ENCODE measurements at places on chromosomes 13 and 19.

DNA sequence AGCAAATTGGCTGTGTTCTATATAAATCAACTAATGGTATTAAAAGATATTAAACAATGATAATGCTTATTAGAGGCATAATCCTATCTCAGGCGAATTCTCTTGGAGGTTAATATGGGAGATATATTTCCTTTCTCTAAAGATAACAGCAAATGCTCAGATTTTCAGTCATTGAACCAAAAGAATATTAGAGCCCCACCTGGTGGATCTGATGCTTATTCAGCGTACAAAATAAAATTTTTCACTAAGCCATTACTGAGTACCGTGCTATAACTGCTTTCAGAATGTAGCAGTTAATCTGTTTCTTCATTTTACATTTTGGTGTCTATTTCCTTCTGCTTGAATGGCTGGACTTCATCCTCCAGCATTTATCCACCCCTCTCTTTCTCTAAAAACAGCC is 143.3 kb upstream of the IPO5 start:
- no peak for DNase-seq

DNA sequence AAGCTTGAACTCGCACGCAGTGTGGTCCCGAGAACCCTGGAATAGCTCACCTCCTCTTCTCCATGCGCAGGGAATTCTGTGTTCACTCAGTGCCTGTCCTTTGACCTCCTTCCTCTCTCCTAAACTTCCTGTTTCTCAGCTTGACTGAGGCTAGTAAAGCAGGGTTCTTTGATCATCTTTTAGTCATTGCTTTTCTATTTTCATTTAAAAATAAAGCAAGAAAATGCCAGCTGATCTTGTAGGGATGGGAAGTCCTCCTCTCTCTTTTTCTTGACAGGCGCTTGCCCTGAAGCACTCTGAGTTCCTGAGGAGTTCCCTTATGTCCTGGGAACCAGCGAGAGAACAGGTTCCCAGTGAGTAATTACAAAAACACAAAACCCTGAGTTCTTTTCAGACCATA is 62.8 kb downstream of the ARHGEF7 start:
- DNase-seq: no peak

GRCh38 chr13:63773476-63773875 is 2357.8 kb upstream of the PCDH20 start:
- DNase-seq: no peak

DNA sequence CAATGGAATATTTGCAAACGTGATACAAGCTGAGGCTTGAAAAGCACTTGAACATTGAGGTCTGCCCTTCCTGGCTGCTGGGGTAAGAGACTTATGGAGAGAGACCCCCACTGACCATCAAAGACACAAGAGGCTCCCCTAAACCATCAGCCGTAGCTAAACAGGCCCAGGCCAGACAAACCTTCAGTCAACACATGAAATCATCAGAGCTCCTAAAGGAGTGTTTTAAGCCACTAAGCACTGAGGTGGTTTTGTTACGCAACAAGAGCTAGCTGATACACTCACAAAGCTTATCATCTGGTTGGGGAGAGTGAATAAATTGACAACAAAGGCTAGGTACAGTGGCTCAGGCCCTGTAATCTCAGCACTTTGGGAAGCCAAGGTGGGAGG is 110.4 kb downstream of the ZNF557 start:
- no peak for DNase-seq

GRCh38 chr19:41606215-41606837 is 20.5 kb downstream of the CEACAM4 start:
- no peak for DNase-seq

GRCh38 chr13:112097770-112098169 is 30.8 kb downstream of the SOX1 start:
- DNase-seq: no peak

- no peak for DNase-seq
Observed at GRCh38 chr19:45171211-45171623, 6.8 kb downstream of the TRAPPC6A start.

- no peak for DNase-seq
Observed at GRCh38 chr13:85864963-85865530, 65.8 kb upstream of the SLITRK6 start.

DNA sequence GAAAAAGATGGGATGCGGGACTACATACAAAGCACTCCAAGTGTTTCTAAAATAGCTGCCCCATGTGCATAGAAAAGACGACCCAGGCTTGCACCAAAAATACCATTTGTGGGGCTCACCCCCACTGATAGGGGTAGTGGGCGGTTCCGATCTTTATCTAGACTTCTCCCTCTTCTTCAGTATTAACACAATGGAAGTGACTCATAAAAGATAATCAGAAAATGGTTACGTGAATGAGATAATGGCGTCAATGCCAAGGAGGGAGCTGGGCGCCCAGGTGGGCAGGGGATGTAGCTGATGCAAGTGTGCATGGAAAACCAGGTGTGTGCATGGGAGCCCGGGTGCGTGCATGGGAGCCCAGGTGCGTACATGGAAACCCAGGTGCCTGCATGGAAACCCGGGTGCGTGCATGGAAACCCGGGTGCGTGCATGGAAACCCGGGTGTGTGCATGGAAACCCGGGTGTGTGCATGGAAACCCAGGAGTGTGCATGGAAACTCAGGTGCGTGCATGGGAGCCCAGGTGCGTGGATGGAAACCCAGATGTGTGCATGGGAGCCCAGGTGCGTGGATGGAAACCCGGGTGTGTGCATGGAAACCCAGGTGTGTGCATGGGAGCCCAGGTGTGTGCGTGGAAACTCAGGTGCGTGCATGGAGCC is 32.7 kb downstream of the LAMP1 start:
- DNase-seq: no peak

DNA sequence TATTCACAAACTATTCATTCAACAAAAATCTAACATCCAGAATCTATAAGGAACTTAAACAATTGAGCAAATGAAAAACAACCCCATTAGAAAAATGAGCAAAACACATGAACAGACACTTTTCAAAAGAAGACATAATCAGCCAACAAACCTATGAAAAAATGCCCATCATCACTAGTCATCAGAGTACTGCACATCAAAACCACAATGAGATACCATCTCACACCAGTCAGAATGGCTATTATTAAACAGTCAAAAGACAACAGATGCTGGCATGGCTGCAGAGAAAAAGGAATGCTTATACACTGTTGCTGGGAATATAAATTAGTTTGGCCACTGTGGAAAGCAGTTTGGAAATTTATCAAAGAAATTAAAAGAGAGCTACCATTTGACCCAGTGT is 487.6 kb downstream of the GPC6 start:
- no peak for DNase-seq

DNA sequence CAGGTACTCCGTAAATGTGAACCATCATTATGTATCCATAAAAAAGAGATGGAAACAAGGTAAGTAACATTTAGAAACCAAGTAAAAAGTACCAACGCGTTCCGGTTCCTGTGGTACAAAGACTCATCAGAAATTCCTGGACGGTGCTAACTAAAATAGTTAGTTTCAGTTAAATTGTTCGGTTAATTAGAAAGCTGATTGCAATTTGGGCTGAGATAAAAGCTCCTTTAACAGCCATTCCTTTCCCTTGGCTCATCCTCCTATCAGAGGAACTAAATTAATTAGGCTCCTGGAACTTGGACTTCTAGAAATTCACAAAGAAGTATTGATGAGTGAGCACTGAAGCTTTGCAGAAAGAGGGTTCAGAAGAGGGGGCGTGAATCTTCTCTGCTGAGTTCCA is 63.5 kb downstream of the SOX1 start:
- DNase-seq: no peak

DNA sequence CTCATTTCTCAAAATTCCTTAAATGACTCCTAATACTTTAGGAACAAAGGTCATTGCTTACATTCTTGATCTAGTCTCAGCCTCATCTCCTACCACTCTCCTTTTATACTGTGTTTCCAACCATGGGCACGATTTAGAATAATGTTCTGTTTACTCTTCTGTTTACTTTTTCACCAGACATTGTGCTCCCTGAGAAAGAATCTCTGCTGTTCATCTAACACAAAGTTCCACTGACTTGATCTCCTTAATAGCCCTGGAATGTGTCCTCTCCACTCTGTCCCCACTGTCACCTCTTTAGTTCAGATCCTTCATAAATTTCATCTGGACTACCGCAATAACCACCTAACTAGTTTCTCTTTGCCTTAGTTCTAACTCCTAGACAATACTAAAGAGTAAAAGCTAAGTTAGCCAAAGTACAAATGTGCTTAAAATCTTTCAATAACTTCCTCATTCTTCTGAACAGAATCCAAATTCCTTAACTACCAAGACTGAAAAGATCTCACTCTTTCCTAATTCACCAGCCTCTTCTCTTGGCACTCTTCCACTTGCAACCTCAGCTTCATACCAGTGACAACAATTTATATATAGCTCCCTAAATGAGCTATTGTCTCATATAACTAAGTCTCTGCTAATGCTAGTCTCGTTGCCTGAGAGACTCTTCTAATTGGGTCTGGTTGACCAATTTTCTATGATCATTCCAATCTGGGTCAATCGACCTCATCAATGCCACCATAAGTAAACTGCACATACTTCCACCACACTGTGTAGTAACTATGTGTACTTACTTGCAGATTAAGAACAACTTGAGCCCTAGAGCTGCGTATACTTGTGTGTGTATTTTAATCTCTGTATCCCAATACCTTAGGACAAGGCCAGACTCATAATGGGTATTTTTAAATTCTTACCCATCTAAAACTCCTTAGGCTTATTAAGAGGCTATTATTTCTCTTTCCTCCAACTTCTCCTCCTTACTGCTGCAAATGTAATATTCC is 179.9 kb downstream of the VWA8 start:
- no peak for DNase-seq

DNA sequence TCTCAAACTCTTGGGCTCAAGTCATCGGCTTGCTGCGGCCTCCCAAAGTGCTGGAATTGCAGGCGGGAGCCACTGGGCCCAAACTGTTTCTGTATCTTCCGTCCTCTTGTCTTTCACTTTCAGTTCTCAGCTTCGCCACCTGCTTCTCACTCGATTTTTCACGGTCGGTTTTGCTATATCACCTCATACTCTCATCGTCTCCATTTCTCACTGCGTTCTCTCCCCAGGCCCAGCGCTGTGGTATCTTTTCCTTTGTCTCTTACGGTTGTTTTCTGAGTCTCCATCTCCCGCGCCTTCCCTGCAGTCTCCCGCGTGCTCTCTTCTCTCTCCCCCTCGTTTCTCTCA is 14.9 kb downstream of the SSC5D start:
- no peak for DNase-seq

GRCh38 chr13:20513466-20513995 is 12.1 kb downstream of the CRYL1 start:
- no peak for DNase-seq

DNA sequence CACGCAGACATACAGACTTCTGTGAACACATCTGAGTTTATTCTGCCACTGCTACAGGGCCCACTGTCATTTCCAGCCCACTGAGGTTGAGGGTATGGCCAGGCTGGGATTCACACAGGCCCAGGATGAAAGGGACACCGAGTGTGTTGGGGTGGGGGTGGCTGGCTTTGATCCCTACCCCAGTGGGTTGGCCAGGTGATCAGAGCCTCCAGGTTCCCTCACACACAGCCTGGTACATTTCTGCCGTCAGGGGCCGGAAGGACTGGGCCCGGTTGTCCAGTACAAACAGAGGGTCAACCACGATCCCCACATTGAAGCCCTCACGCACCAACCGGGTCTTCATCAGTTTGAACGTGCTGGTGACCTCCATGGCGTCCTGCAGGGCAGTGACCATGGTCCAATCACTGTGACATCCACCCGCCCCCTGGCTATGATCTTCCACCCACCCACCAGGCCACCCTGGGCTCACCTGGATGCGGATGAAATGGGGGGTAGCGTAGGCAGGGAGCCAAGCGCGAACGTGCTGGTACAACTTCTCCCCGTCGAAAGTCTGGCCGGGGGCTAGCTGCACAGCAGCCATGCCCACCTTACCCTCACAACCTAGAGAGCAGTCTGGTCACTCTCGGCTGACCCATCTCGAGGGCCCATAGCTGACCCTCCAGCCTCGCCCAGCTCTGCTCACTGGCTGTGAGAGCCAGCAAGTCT is 13.3 kb downstream of the SLC27A5 start:
- DNase-seq: no peak

DNA sequence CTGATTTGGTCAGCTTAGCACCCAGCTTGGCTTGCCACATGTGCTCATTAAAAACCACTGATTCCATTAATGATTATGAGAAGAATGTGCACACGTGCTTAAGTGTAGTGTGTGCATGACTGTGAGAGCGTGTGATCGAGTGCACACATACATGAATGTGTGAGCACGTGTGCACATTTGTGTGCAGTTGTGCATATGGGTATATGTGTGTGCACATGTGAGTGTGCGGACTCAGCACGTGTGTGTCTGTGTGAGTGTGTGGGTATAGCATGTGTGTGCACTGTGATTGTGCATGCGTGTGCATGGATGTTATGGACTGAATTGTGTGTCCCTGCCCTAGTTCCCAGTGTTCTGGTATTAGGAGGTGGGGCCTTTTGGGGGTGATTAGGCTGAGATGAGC is 202.1 kb upstream of the ZNF536 start:
- DNase-seq: no peak

DNA sequence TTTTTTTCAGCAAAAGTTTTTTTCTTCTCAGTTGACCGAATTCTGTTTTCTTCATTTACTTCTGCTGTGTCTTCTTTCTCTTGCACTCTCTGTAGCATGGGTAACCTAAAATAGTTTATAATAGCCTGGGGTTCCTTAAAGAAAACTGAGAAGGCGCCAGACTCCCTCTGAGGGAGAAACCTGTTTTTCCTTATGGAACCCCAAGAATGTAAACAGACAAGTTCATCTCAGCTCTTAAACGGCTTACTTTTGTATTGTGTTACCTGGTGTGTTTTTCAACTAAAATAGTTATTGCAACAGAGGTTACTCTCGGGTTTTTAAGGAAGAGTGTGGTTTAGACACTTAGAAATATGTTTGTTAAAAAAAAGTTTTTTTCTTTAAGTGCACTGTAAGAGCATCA is 23.8 kb upstream of the TM9SF2 start:
- DNase-seq: no peak

GRCh38 chr13:50126993-50127725 is 111.9 kb downstream of the KCNRG start:
- no peak for DNase-seq

- no peak for DNase-seq
Observed at GRCh38 chr13:101267656-101268055, 148.7 kb downstream of the NALCN start.

DNA sequence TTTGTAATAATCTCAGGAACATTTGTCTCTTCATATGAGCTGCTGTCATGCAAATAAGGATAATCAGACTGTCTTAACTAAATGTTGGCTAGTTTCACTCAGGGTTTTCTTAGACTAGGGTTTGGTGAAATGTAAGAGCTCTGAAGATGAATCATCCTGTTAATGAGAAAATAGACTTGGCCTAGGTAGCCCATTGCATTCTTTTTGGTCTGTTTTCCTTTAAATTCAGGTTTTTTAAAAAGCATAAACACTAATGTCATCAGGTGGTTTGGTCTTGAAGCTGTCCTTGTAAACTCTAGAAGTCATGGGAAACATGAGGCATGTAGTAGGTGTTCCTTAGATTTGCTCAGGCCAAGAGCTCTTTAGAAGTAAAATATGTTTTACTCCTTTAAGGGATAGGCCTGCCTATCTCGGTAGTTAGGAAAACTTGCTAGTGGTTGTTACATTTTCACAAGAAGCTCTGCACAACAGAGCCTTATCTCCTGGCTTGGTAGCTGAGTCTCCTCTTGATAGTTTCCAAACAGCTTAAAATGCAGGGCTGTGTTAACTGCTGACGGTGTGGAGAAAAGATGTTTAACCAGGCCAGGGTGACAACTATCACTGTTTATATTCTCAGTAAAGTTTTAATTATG is 62.0 kb upstream of the C1QTNF9B start:
- no peak for DNase-seq

GRCh38 chr13:26474286-26474685 is 83.2 kb upstream of the WASF3 start:
- no peak for DNase-seq

- no peak for DNase-seq
Observed at GRCh38 chr19:37986048-37986750, 79.2 kb downstream of the SIPA1L3 start.

- no peak for DNase-seq
Observed at GRCh38 chr13:28299916-28300315, 161.6 kb downstream of the PAN3 start.

Measured in stimulated activated CD4-positive, alpha-beta T cell treated with anti-CD3 and anti-CD28 coated beads, Interleukin-1b, Interleukin-23, amount 100 ng/mL, for 24 hours (primary cell).